Epithelial cell of proximal tubule (primary cell): ENCODE measurements at places on chromosomes 5 and 9. TPM values are rescaled to one million over a fixed set of nuclear protein-coding genes. Genes with fewer than 3 reads are reported as not detected.

DNA sequence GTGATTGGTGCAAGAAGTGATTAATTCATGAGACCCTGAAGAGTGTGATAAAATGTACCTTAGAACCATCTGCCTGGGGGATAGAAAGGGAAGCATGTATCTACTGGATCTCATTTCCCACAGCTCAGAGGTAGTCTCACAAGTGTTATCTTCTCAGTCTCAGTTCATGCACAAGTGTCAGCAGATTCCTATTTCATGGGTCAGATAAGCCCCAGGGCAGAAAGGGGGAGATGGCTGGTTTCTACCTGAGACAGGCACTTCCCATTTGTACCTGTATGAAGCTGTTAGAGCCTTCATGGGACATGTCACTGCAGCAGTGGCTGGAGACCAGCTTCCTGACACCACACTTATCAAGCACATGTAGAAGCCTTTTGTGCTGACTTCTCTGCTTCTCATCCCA lies 45.6 kb upstream of the SMIM15 start:
- no peak for DNase-seq

GRCh38 chr5:121500310-121500709 lies 351.4 kb upstream of the FTMT start:
- no peak for DNase-seq

DNA sequence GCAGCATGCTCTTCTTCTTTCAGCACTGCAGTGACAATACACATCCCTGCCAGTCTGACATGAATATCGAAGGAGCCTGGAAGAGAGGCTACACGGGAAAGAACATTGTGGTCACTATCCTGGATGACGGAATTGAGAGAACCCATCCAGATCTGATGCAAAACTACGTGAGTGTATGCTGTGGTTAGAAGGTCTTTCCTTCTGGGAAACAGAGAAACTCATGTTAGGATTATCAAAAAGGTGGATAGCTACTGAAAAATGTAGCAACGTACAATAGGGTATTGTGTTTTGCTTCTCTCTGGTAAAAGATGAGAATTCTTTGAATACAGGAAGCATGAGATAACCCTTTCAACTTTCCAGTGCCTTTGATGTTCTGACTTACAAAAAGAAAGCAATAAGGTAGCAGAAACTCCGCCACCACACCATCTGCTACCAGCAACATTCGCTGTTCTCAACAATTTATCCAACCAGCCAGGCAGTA lies 133.3 kb downstream of the PCSK5 start:
- DNase-seq: no peak

DNA sequence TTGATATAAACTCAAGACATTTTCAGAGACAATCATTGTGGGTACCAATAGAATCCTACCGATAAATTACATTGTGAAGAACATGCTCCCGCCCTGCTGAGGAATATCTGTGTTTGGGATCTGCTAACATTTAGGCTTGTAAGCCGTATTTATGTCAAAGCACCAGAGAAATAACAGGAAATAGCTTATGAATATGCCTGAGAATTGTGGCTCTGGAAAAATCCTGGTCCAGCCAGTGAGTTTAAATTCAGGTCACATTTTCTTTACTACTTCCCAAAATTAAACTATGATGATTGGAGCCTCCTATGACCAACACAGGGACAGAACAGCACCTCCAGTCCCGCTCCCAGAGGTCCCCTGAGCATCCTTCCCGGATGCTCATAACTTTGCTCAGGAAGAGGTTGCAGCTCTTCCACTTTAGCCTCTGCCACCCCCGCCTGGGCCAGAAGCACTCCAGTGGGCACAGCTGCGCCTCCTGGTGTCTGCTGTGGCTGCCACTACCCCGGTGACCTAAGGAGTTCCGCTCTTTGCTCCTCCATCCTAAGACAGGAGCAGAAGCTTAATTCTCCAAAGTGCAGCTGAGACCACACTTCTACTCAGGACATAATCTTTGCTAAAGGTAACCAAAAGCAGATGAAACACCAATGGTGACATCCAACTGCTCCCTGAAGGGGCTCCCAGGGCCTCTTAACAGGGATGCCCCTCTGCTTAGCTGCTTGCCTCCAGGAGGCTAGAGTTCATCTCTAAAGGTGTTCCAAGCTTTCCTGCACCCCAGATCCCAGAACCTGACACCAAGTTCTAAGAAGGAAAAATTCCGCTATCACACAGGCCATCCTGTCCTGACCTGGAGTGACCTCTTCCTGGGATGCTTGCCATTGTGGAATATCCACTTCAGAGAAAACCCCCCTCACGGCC lies 58.8 kb downstream of the SLC1A1 start:
- no peak for DNase-seq

The ANKRD34B gene
- 1.2 TPM in 2 replicates for total RNA-seq

The C9orf152 gene
- total RNA-seq: not detected in 2 replicates
